Stimulated activated CD4-positive, alpha-beta T cell treated with anti-CD3 and anti-CD28 coated beads, Interleukin-1b, Interleukin-23, amount 100 ng/mL, for 4 hours (primary cell): ENCODE measurements at places on chromosomes 3 and 15.

- no peak for DNase-seq
Measured at GRCh38 chr3:10602271-10602670, 96.9 kb upstream of the ATP2B2 start.

DNA sequence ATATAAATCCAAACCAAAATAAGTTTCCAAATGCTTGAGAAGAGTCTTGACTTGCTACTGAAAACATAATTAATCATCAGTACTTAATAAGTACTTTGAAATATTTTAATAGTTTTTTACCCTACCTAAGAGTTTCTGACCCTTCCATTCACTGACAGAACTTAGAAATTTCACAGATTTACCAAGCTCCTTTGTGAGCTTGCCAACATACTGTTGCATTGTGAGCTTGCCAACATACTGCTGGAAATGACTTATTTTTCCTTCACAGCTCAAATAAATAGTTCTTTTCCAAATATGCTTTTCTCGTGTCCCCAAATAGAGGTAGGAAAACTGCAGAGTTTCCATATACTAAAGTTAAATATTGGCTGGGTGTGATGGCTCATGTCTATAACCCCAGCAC is 9.6 kb upstream of the AADAC start:
- DNase-seq, result no peak

GRCh38 chr3:157836022-157836421 is 270.2 kb downstream of the SHOX2 start:
- no peak for DNase-seq

- no peak for DNase-seq
Measured at GRCh38 chr3:129683201-129683600, 76.7 kb upstream of the PLXND1 start.

DNA sequence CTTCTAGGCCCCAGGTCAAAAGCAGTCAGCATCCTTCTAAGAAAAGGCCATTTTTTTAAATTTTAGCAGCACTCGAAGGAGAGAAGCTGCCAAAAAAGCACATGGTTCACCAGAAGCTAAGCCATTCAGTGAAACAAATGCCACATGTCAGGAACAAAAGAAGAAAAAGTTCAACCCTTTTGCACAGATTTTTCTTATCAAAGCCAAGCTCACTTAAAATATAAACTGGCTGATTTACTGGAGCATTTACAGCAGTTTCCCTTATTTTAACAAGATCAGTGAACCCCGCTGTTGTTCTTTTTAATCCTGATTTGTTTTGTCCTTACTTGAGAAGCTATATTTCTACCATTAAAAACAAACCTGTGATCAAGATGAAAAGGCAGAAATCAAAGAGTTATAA is 46.5 kb upstream of the SYNPR start:
- no peak for DNase-seq

DNA sequence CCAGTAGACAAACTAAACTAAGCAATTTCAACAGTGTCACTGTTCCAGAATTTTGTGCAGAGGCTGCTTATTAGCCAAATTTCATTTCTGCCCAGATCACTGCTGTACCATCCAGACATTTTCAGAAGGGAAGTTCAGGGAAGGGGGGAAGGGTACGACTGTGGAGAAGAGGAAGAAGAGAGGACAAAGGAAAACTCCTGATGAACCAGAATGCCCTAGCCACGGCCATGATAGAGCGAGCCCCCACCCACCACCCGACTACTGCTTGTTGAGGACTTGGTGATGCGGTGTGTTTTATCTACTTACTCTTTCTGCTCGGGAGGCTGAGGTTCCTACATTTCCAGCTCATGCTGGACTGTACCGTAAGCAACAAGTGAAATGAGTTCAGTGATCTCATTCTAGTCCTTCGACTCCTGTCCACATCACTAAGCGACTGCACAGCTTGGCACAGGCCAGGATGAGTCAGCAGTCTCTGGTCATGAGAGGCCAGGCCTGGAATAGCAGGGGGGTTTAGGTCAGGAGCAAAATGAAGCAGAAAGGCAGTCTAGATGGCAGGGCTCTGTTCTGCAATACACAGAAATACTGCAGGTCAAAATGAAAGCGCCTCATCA is 330.8 kb downstream of the TIGIT start:
- no peak for DNase-seq

DNA sequence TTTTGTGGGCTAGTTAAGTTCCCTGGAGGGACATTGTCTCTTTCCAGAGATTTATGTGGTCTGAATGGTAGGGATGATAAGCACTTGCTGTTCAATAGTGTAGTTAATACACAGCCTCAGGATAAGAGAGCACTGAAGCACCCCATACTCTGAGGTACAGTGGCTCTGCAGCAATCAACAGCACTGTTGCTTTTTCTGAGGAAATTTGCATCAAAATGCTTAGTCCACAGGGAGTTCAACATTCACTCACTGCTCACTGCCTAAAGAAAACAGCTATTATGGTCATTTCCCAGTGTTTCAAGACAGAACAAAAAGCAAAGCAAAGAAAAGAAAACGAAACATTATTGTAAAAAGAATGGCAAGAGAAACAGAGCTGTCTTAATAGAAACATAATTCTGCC is 441.9 kb downstream of the PLOD2 start:
- DNase-seq, result no peak

DNA sequence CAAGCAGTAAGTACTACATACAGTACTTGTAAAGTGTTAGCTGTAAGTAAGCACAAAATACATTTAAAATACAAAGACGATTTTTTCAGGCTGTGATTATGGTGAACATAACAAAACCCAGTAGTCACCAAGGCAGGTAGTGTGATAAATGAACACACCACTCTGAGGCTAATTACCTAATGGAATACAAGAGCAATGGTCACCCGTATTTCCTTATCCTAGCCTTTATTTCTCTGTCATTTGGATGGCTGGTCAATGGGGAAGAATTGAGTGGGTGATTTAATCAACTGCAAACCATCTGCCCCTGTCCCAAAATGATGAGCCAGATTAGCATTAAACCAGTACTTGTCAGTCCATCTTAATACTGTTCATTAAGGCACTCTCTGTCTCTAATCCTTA is 89.2 kb upstream of the CGNL1 start:
- DNase-seq, result no peak

- DNase-seq, result no peak
Measured at GRCh38 chr3:136778865-136779264, 26.7 kb upstream of the STAG1 start.

DNA sequence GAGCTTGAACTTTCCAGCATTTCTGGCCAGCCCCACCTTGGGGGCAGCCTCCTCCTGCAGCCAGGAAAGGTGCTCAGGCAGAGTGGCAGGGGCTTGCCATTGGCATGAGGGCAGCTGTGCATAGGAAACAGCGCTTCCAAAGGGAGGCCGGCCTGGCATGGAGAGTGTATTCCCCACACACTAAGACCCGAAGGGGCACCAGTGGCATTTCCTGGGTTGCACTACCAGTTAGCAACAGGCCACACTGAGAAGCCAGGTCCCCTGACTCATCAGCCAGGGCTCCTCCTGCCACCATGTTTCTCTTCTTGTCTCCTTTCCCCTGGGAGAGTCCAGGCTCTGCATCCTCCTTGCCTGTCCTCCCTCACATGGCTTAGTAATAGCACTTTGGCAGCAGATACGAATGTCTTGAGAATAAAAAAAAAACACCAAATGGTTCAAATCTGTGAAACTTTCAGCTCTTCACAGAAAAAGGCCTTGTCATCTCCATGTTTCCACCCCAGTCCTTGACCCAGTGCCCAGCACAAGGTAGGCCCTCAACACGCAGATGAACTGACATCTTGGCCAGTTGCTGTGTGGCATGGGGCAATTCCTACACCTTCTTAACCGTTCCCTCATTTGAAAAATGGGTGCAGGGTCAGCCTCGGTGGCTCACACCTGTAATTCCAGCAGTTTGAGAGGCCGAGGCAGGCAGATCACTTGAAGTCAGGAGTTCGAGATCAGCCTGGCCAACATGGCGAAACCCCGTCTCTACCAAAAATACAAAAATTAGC is 180.4 kb downstream of the SMAD6 start:
- no peak for DNase-seq

DNA sequence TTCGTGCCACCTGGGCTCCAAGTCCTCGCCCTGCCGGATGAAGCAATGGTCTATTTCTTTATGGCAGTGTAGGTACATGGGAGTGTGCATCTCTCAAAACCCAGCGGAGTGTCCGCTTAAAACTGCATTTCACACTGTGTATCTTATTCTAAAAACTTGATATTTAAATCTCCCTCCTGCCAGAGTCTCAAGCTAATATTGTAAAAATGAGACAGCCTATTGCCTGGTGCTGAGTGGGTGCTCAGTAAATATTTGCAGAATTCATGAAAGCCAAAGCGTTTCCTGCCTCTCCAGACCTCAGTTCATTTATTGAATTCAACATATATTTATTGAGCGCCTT is 330 bp upstream of the TBC1D2B start:
- no peak for DNase-seq
